RKO (cell line): ENCODE measurements at places on chromosomes 3 and 15.

DNA sequence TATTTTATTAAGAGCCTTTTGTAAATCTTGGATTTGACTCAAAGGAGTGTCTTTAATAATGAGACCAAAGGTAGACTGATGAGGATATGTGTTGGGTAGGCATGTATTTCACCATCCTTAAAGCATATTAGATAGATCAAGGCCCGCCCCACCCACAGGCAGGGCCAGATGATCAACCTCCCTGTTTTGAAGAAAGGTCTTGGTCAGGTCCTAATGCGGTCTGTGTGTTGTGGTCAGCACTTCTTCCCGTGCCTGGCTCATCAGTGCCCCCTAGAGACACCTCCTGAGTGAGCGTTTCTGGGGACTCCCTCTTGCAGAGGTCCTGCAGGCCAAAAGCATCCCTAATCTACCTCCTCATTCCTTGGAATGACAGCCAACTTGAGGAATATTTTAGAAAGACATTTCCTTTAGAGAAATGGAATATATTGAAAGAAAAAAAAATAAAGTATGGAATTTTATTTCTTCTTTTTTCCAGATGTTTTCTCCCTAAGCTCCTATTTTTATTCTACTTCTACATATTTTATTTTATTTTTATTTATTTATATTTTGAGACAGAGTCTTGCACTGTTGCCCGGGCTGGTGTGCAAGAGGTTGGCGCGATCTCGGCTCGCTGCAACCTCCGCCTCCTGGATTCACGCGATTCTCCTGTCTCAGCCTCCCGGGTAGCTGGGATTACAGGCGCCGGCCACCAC lies 6.0 kb downstream of the TM4SF4 start:
- DNase-seq, result peak; percentile 78

DNA sequence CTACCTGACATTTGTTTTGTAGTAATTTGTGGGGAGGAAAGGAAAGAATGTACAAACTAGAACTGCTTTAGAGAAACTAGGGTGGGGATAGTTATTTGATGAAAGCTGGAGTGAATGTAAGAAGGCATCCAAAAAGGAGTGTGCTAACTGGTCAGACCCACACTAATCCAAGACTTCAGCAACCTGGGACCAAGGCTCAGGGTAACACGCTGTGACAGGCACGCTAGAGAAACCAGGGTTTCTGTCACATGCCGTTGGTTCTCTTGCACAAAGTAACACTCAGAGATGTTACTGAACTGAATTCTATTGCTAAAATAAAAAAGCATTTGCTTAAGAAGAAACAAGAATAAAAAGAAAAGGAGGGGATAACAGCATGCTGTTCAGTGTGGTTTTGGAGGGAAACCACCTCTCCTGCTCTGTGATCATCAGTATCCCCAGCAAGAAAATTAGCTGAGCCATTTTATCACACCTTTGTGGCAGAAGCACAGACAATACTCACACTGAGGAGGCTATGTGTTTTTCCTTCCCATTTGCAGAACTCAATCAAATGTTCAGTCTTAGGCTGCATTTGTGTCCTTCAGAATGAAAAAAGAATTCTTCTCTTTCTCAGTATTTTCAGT lies 2.8 kb upstream of the CCDC80 start:
- no peak for DNase-seq

- DNase-seq, result no peak
These were observed 186.0 kb downstream of the NLGN1 start for GRCh38 chr3:173583496-173583895.

DNA sequence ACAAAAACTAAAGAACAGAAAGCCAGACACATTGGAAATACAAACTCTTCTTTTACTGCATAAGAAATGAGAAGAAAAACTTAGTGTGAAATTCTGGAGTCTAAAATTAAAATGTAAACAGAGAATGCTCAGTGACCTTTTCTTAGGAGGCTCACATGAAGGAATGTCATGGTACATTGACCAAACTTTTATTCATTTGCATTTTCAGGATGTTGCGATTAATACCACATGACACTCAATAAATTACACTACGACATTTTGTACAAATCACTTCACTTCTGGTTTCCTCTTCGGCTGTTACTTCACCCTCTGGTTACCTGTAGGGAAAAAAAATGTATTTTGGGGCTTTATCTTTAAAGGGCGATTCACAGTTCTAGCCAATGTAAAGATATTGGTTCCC lies 56.4 kb upstream of the ACTC1 start:
- DNase-seq, result no peak

DNA sequence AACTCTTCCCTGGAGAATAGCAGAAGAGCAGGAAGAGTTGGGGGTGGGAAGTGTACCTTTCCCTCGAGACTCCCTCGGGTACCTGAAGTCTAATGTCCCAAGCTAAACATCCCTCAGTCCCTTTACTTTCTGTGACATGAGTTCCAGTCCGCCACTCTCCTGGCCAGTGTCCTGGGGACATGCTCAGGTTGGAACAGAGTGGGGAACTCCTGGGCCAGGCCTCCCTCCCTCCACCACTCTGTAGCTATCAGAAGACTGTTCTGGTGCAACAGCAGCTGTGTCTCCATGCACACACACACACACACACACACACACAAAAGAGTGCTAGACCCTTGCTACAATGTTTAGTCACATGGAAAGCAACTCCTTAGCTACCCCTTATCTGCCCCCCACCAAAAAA lies 155.0 kb upstream of the HES1 start:
- DNase-seq, result no peak

DNA sequence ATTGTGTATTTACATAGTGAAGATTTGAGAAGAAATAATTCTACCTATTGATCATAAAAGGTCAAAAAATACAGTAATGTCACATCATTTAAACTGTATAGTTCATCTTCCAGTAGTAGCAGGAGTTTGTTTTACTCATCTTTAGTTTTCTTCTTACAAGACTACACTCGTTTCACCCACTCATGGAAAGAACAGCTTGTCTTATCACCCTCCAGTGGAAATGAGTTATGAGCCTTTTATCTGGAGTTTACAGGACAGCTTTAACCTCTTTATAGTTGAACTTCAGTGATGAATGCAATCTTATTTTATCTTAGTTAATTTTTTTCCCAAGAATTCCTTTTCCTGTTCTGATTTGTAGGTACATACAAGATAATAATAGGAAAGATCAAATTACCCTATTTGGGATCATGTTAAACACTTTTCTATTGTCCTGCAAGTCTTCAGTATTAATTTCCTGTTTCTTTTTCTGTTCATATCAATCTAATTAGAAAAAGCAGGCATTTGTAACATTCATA lies 36.8 kb downstream of the RBMS3 start:
- no peak for DNase-seq

DNA sequence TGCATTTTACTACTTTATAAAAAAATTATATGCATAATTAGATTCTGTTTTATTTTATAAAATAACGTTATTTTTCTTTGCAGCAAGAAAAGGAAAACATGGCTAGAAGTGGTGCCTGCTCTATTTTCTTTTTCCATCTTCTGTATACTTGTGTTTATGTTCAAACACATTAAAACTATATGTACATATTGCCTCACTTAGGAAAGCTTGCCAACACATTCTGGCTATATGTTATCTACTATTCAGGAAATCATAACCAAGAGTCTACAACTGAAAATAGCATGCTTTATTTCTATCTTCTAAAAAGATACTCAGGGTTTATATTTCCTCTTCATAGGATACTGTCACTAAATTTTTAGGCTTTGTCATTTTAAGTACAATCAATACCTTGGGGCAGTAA lies 90.2 kb upstream of the KCNMB2 start:
- no peak for DNase-seq

GRCh38 chr15:82663186-82663600 lies 16.0 kb upstream of the CPEB1 start:
- peak; percentile 61 for DNase-seq

DNA sequence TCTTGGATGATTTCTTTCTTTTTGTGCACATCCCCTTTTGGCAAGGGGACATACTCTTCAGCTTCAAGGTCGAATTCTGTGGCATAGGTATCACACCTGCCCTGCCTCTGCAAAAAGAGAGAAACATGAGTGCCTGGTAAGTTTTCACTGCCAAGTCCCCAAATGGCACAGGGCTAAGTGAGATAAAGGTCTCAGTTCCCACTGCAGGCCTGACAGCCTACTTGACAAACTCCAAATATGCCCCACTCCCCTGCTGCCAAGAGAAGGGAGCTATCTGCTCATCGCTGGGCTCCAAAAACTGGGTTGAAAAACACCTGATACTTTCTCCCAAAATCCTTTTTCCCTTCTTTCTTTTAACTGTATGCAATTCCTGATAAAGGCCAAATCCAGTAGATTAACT lies 23.0 kb downstream of the RUVBL1 start:
- no peak for DNase-seq

DNA sequence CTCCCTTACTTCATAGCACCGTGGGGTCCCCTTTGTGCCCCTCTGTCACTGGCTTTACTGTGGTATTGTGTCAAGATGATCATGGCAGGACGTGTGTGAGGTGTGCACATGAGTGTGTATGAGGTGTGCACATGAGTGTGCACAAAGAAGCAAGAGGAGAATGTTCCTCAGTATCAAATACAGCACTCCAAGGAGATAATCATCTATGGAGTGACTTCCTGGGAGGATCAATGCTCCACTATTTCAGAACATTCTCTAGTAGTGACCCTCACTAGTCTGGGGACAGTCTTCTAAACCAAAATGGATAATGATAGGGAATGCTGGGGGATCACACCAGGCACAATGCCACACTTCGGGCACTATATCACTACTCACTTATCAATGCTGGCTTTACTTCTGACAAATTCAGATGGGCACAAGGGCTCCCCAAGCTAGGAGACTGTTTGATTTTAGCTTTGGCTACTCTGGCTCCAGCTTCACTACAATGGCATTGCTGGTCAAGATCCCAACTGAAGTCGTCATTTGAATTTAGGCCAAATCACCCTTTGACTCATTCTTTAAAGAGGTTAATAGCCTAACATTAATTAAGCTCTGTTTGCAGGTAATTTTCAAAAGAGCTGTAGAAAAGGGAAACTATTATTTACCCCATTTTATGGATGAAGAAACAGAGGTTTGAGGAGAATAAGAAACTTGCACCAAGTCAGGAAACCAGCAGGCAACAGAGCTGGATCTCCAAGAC lies 124.1 kb downstream of the THRB start:
- DNase-seq, result no peak

DNA sequence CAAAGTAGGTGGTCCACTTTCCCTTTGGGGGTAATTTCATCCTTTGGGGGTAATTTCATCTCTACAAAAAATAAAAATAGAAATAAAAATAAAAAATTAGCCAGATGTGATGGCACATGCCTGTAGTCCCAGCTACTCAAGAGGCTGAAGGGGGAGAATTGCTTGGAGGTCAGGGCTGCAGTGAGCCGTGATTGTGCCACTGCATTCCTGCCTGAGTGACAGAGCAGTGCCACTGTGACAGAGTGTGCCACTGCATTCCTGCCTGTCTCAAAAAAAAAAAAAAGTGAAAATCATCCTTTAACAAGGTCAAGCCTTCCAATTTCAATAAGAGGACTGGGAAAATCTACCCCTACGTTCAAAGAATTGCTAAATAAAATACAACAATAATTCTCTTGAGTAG lies 22.8 kb downstream of the SERP1 start:
- DNase-seq, result no peak

GRCh38 chr3:187858041-187858440 lies 112.8 kb upstream of the BCL6 start:
- no peak for DNase-seq

GRCh38 chr15:80923668-80924067 lies 66.0 kb downstream of the MESD start:
- DNase-seq, result peak; percentile 35

GRCh38 chr15:58167095-58167691 lies 29.0 kb downstream of the AQP9 start:
- no peak for DNase-seq
